ENCODE measurements at places on chromosomes 3 and 15.

DNA sequence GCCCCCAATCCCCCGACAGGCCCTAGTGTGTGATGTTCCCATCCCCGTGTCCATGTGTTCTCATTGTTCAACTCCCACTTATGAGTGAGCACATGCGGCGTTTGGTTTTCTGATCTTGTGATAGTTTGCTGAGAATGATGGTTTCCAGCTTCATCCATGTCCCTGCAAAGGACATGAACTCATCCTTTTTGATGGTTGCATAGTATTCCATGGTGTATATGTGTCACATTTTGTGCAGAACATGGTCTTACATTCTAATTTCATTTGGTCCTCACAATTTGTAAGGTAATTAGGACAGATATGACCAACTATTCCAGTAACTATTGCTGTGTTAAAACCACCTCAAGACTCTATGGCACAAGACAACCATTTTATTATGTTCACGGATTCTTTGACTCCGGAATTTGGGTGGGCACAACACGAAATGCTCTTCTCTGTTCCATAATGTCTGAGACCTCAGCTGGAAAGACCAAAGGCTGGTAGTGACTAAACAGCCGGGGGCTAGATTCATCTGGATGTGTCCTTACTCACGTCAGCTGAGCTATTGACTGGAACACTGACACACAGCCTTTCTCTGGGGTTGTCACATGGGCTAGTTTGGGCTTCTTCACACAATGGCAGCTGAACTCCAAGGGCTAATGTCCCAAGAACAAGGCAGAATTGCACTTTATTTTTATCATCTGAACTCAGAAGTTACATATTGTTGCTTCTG lies 13.6 kb upstream of the GLCE start:
- DNase-seq = no peak

DNA sequence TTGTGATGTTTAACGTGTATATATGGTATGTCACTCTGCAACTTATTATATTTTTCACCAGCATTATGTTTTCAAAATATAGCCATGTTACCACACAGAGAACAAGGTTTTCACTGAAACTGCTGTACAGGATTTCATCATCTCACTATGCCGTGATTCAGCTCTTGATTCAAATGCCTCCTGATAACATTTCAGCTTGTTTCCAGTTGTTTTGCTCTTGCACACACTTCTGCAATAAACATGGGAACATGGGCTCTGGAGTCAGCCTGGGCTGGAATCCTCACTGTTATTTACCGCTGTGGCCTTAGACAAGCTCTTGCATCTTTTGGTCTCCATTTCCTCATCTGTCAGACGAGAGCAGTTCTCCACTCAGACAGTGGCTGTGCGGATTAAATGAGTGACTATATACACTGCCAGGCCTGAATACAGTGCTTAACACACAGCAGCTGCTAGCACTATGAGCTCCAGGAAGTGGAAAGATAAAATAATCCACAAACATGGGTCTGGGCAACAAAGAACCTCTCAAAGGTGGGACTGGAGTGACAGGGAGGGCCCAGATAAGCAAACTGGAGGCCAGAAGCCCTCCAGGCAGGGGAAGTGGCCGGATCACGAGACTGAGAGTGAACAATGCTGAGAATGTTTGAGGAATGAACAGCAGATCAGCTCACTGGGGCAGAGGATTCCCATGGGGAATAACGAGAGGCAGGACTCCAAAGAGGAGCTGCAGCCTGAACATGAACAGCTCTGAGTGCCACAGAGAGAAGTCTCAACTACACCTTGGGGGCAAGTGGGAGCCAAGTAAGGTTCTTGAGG lies 17.7 kb downstream of the NTRK3 start:
- no peak for DNase-seq

DNA sequence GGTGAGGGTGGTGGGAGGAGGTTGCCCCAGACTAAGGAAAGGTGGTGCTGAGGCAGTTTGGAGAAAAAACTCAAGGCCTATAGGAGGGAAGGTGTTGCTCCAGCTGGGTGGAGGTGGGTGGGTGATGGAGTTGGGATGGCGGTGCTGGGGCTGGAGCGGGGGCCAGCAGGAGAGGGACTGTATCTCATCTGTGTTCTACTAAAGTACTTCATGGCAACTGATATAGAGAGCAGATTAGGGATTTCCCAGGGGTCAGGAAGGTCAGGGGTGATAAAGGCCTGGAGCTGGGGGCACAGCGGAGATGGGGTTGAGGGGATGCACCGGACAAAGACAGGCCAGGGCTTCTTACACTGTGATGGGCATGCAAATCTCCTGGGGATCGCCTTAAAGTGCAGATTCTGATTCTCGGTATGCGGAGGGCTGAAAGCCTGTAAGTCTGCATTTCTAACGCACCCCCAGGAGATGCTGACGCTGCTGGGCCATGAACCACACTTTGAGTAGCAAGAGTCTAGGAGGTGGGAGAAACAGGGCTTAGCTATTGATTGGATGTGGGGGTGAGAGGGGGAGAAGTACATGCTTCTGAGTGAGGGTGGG lies 4.2 kb downstream of the KLHL40 start:
- DNase-seq = no peak

DNA sequence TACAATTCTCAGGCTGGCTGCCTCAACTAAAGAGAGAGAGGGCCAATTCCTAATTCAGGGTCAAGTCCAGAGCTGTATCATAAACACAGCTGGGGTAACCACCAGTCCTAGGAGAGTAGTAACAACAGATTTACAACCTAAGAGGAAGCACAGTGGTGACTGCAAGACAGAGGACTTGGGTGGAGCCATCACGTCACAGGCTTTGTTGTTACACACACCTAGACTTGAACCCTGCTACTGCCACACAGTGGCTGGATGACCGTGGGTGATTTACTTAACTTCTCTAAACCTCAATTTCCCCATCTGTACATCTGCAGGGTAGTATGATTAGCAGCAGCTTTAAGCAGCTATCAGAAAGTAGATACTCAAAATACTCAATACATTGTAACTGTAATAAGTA lies 78.6 kb downstream of the MYLK start:
- DNase-seq = no peak

GRCh38 chr15:57526615-57527014 lies 65.1 kb upstream of the MYZAP start:
- no peak for DNase-seq

DNA sequence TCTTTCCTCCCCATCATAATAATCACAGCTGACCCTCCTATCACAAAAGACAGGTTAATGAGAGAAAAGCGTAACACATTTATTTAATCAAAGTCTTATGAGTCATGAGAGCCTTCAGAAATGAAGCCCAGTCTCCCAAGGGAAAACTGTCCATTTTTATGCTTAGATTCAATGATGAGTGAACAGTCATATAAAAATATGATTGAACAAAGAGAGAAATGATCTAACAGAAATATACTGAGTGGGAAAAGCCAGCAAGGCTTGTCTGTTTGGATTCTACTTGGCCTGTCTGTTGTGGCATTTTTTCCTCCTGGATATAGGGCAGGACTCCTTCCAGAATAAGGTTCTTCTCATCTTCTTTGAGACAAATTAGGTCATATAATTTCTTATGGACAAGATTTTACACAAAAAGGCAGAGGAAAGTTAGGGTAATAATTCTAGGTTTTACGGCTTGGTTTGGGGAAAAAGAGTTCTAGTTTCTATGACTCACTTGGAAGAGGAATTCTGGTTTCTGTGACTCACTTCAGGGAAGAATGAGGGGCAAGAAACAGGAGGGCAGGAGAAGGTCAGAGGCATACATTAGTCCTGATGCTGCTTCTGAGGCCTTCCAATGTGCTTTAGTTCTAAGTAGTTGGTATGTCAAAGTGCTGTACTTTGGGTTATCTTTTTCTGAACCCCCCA lies 534.2 kb downstream of the ZIC1 start:
- no peak for DNase-seq

- DNase-seq = peak; percentile 22
Measured at GRCh38 chr15:99100245-99101173, 4.4 kb upstream of the SYNM start.

DNA sequence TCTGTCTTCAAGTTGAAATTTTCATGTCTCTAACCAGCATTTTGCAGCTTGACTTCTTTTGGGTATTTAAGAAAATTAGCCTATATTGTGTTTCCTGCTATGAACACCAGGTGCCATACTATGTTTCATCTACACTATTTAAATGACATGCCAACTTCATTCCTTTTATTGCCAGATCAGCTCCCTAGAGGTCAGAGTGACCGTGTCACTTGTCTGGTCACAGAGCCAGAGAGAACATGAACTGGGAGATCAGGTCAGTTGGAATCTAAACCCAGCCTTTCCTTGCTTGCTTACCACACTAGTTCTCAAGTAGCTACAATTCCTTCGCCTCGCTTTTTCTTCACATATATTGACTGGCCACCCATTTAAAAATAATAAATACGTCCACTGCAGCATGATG lies 87.6 kb downstream of the THBS1 start:
- no peak for DNase-seq

Data from substantia nigra (tissue), 51 donors.